T47D (cell line): ENCODE measurements at places on chromosomes 3 and 15.

- no peak for DNase-seq
These were observed 204.0 kb downstream of the VPS13C start for GRCh38 chr15:61856295-61856694.

DNA sequence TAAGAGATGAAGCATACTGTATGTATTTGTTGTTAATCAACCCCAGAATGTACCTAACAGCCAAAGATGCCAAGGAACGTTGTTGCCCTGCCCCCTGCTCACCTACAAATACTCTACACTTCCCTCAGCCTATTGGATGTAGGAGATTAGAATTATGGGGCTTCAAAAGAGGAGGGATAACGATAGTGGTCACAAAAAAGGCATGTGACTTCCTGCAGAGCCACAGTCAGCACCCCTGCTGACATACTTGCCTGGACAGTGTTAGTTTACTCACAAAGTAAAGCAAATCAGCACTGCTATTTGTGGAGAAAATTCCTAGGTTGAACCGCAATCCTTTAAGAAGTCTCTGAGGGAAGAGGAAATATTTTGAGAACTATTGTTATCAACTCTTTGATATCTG is 37.9 kb downstream of the PARP15 start:
- DNase-seq: no peak

GRCh38 chr3:143002727-143003126 is 1.4 kb downstream of the U2SURP start:
- no peak for DNase-seq

DNA sequence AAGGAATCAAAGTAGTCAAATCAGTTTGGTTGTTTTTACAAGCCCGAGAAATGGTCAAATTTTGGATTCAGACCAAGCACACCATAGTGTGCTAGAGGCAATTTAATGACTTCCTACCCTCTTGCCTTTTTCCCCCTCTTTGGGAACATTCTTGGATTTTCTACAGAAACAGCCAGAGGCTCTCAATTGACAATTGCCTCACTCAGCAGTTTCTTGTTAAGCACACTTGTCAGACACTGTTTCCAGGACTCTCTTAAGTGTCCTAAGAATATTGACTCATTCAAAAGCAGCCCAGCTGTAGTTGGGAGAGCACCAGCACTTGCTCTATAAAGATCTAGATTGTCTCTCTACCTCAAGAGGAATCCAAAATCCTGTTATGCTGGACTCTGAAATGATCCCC is 1.5 kb upstream of the SLC35G2 start:
- DNase-seq: no peak

DNA sequence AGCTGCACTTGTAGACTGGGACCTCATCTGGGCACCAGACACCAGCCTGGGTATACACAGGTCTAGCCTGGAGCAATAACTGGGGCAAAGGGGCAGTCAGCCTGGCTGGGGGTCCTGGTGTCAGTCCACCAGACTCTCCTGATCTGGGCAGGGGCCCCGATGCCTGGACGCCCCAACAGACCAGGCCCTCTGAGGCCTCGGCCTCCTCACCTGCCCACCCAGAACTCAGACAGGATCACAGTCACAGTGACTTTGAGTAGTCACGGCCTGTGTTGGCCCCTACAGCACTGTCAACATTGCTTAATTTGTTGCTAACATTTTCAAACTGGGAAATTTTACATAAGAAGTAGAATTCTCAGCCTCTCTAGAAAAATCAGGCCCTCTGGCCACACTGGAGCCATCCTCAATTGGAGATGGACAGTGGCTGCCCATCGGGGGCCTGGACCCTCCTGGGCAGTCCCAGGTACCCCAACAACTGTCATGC is 5.8 kb downstream of the TWF2 start:
- DNase-seq: no peak
